ENCODE measurements at places on chromosomes 12 and 14. TPM values are rescaled to one million over a fixed set of nuclear protein-coding genes. Genes with fewer than 3 reads are reported as not detected.

The SERPINA12 gene
- not detected for total RNA-seq

The SPIC gene
- 0.16 TPM for total RNA-seq

The TMEM132C gene
- total RNA-seq = 0.16 TPM

The ZNF385A gene
- 52.2 TPM for total RNA-seq

The EXOC3L4 gene
- 0.20 TPM for total RNA-seq

The PRKD1 gene
- 0.56 TPM for total RNA-seq

The RHOJ gene
- 2.0 TPM for total RNA-seq

The MIP gene
- total RNA-seq = not detected

The POTEG gene
- total RNA-seq = not detected

The TPI1 gene
- 629 TPM for total RNA-seq

The APOF gene
- total RNA-seq = not detected

The FAM177A1 gene
- total RNA-seq = 51.0 TPM

The TCL1B gene
- not detected for total RNA-seq

The NELL2 gene
- total RNA-seq = 3.0 TPM

The COX8C gene
- not detected for total RNA-seq

The RHEBL1 gene
- 0.44 TPM for total RNA-seq

The IL31 gene
- not detected for total RNA-seq

The NACA gene
- total RNA-seq = 786 TPM

The CCDC175 gene
- not detected for total RNA-seq

The FAM181A gene
- total RNA-seq = not detected

The RNASE12 gene
- not detected for total RNA-seq

The GPR68 gene
- 11.6 TPM for total RNA-seq

All from esophagus mucosa (tissue), 1 donor.